ENCODE measurements at places on chromosomes 13 and 19.

- DNase-seq: no peak
Observed at GRCh38 chr13:60441761-60442160, 44.7 kb downstream of the TDRD3 start.

GRCh38 chr19:13022111-13022858 lies 27.0 kb downstream of the NFIX start:
- no peak for DNase-seq

DNA sequence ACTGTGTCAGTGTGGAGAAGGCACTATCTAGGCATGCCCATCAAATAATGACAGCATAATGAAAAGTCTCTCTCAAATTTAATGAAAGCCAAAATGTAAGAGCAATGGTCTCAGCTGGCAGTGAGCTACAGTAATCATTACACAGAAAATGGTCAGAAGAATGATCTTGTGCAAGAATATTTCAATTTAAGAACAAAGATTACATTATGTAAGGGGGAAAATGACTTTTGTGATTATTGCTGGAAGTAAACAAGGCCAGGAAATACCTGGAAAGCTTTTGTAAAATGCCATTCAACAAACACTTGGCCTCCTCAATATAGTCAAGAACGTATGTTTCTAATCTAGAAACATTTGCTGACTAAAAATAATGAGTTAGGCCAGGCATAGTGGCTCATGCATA lies 89.1 kb downstream of the CAB39L start:
- no peak for DNase-seq

DNA sequence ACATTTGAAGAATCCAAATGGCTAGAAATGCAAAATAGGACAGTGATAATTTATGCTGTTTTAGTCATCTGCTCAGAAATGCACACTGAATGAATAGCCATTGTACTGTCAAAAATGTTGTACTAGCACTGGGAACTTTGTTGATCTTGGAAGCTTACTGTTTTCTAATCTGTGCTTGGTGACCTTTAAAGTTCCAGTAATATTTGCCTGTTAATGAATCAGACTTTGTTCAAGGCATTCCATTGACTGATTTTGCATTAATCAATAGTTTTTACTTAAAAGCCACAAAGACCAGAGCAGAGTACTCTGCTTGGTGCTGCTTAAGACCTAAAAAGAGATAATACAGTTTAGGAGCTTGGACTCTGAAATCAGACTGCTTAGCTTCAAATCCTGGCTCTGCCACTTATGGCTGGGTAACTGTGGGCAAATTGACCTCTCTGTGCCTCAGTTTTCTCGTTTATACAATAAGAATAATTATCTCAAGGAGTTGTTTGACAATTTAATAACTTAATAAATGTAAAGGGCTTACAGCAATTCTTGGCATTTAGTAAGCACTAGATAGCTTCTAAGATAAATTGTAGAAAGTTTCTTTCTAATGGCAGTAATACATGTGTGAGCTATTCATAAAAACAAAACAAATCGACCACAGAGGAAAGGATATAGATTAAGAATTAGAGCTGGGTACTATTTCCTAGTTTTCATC lies 4.6 kb upstream of the SLAIN1 start:
- no peak for DNase-seq

GRCh38 chr19:19106056-19106551 lies 32.2 kb downstream of the TMEM161A start:
- no peak for DNase-seq

DNA sequence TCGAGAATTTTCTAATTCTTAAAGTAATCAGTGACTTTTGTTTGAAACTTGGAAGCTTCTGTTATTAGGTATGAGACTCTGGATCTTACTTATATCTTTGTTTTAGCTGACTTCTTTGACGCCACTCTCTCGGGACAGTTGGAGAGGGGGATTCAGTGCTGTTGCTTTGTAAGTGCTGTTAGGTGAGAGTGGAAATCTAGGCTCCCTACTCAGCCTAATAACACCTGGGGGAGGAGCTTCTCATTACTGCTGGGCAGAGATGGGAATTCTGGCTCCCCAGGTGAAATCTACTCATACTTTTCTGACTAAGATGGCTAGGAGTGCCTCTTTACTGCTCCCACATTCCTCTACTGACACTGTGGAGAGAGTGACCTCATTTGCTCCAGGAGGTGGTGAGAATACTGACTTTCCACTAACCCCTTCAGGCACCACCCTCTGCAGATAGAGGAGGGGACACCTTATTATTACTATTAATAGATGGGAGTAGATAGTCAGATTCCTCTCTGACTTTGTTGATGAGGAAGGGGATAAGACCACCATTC lies 324.9 kb upstream of the SPRY2 start:
- DNase-seq: no peak

DNA sequence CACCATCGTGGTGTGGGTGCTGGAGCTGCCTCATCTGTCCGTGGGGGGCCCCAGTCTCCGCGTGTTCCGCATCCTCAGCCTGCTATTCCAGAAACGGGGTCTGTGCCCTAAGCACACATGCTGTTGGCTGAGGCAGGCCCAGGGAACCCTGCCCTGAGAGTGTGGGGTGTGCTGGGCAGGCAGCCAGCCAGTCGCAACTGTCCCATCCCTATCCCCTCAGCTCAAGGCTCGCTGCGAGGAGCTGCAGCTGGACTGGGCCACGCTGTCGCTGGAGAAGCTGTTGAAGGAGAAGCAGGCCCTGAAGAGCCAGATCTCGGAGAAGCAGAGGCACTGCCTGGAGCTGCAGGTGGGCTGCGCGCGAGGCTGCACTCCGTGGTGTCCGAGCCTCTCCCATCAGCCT lies 21.9 kb downstream of the PLEKHJ1 start:
- no peak for DNase-seq

DNA sequence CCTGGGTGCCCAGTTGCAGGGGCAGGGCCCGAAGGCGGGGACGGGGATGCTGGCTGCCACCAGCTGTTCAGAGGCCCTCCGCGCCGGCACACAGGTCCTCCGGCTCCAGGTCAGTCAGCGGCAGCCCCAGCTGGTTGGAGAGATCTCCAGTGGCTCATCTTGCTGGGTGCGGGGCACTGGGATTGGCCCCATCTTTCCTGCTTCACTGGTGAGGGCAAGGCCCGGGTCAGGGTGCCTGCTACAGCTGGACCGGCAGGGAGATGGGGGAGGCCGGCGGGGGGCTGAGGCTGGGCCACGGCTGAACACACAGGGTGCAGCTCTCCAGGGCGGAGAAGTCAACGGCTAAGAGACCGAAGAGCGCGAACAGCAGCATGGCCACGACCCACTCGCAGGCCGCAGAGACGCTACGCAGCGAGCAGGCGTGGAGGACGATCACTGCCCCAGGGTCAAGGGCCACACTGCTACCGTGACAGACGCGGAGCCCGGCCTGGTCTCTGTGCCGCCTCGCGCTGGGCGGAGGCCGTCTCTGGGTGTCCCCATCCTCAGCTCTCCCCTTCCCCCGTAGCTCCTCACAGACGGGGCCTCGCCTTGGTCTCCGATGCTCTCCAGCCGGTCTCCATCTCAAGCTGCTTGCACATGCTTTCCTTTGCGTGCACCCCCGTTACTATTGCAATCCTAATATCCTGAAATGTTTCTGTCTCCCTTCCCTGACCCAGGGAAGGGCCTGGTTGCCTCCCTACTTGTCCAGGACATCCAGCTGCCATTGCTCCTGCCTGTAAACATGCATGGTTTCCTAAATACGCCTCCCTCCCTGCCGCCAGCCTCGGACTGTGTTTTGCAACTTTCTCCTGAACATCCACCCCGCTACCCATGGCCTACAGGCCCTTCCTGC lies 12.3 kb downstream of the TMEM150B start:
- DNase-seq: no peak

- no peak for DNase-seq
Observed at GRCh38 chr13:98350746-98351330, 173.8 kb upstream of the RNF113B start.

DNA sequence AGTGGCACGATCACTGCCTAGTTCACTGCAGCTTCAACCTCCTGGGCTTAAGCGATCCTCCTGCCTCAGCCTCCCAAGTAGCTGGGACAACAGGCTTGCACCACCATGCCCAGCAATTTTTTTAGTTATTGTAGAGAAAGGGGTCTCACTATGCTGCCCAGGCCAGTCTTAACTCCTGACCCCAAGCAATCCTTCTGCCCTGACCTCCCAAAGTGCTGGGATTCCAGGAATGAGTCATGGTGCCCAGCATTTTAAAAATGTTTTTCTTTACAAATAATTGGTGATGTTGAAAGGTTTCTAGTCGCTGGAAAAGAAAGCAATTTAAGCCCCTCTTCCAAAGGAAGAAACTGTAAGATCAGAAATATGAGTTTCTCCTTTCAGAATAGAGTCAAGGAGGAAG lies 19.4 kb downstream of the DYRK1B start:
- DNase-seq: no peak

- no peak for DNase-seq
Observed at GRCh38 chr19:48509467-48510194, 2.0 kb downstream of the LMTK3 start.

GRCh38 chr13:72864142-72865011 lies 82.4 kb downstream of the PIBF1 start:
- peak; percentile 2 for DNase-seq

- no peak for DNase-seq
Observed at GRCh38 chr19:56751078-56751489, 79.5 kb upstream of the ZNF835 start.

- no peak for DNase-seq
Observed at GRCh38 chr13:67643516-67644055, 413.4 kb upstream of the PCDH9 start.

DNA sequence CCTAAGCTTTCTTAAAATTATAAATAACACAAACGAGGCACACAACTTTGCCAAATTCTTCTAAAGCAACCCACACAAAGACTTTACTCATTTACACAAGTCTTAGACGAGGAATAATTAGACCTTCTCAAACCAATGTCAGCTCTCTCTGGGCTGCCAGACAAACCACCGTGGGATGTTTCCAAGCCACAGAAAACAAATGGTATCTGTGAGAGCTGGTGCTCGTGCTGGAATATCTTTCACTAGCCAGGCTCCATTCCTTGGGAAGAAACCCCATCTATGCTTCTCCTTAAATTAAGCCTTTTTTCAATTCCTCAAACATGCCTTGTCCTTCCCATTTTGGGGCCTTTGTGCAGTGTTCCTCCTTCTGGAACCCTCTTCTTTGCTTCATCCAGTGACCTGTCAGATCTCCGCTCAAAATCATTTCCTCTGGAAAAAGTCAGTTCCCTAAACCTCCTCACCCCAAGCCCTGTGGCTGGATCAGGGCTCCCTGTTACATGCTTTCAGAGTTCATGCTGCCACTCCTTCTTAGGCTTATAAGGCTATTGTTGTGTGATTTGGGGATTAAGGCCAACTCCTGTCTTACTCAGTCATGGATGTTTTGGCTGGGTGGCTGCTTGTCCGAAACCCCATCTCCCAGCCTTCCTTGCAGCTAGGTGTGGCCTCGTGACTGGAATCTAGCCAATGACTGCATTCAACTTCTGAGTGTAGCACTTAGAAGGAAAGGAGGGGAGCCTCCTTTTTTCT lies 64.2 kb upstream of the GTF2F2 start:
- DNase-seq: no peak

GRCh38 chr19:13022859-13023636 lies 27.8 kb downstream of the NFIX start:
- DNase-seq: no peak

- no peak for DNase-seq
Observed at GRCh38 chr13:43879755-43880181, at the start of gene LACC1. Gene LACC1 (plus strand): TSS chr13:43879904. CDS start chr13:43880986, 1,082 bp downstream.

GRCh38 chr13:39123578-39123977 lies 85.3 kb downstream of the NHLRC3 start:
- DNase-seq: no peak

DNA sequence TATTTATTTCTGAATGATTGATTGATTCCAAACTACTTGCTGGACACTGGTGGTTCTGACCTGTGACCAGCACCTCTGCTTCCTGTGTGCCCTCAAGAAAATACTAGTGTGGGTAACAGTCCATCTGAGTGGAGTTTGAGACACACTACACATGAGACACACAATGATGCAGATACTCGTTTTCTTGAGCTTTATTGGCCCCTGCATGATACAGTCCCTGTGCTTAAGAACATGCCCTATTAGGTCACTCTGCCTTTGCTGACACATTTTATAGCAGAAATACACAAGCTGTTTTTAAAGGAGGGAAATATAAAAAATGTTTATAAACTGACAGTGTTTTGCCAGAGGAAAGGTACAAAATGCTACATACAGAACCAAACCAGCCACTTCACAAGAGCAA lies 126.9 kb downstream of the STK24 start:
- DNase-seq: no peak

GRCh38 chr13:23856008-23856750 lies 33.0 kb downstream of the MIPEP start:
- DNase-seq: no peak

- peak; percentile 7 for DNase-seq
Observed at GRCh38 chr13:42215578-42216421, 56.2 kb upstream of the AKAP11 start.

DNA sequence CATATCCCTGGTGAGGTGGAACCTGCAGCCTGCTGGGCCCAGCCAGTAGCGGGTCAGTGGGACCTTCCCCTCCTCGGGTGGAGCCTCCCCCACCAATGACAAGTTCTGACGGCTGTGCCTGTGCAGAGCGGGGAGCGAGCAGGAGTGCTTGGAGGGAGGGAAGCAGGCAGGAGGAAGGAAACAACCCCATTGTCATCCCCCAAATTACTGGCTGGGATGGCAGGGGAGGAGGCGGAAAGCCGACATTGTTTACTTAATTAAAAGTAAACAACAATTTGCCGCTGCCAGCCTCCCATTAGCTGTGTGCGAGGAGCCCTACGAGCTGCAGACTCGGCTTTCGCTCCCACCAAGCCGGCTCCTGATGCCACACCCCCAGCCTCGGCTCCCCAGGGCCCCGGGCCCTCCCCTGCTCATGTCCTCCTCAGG lies 45.5 kb downstream of the LYL1 start:
- DNase-seq: no peak

DNA sequence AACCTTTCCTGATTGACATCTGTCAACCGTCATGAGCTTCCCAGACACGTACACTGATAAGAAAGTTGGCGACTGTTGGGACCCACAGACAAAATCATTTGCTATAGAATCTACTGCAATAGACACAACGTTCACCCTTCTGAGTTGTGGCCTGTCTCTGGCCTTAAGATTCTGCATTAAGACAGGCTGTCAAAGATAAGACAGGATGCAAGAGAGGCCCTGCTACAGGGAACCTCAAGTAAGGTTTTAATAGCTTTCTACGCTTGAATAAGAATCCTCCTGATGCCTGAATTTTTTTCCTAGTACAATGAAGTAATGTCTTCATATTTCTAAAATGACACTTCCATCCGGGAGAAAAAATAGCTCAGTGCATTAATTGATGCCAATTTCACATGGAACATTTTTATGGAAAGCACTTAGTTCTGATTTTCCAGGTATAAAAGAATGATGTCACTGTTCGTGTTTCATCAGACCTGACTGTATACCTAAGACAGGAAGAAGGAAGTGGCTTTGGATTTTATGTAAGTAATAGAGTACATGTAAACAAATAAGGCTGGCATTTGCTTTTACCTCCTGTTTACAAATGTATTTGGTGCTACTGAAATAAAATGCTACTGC lies 275.2 kb upstream of the GPC6 start:
- no peak for DNase-seq

- no peak for DNase-seq
Observed at GRCh38 chr13:45337395-45337794, 3.6 kb downstream of the TPT1 start.

GRCh38 chr13:32472194-32472621 lies 44.3 kb upstream of the N4BP2L1 start:
- DNase-seq: no peak

Measured in stimulated activated CD4-positive, alpha-beta T cell treated with anti-CD3 and anti-CD28 coated beads, Interleukin-12 subunit alpha, Interleukin-12 subunit beta, amount 100 ng/mL, for 48 hours (primary cell).